ENCODE measurements at places on chromosomes 2 and 18.

DNA sequence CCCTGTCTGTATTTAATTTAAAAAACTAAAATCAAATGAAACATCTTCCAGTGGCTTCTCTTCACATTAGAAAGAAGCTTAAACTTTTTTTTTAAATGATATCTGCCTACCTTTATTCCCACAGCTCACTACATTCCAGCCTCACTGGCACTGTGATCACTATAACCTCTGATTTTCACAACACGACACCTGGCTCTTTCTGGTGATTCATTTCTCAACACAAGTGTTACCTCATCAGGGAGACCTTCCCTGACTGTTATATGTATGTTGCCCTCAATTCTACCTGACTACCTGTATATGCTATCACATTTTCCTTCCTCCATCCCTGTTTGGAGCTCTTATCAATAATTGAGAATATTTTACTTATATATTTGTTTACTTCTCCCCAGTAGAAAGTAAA is 76.6 kb downstream of the BAZ2B start:
- DNase-seq = no peak

DNA sequence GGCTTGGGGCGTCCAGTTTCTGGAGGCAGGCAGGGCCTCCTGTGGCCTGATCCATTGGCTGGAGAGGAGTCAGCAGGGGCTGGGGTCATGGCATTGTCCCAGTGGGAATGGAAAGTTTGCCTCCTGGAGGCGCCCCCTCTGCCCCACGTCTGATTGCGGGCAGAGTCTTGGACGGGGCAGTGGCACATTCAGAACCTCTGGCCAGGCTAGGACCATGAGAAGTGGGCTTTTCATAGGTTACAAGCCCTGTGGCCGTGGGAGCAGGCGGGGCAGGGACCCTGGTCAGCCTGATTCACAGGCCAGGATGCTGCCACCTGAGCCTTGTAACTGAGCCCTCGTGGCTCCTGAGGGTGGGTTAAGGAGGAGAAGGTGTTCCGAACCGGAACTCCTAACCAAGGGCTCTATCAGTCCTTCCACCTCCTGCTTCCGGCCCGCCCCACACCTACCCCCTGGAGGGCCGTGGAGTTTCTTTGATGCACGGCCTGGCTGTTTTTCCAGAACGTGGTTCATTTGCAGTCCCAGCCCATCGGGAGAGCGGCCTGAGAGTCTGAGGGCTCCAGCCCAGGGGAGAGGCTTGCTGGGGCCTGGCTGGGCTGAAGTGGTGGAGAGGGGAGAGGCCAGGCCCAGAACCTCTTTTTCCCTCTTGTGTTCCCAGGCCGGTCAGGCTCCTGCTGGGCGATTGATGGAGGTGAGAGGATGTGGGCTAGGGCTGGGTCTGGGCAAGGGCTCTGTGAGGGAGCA is 43.9 kb upstream of the PLB1 start:
- DNase-seq = no peak

- no peak for DNase-seq
These were observed 376.5 kb downstream of the TMEM182 start for GRCh38 chr2:103138123-103138901.

DNA sequence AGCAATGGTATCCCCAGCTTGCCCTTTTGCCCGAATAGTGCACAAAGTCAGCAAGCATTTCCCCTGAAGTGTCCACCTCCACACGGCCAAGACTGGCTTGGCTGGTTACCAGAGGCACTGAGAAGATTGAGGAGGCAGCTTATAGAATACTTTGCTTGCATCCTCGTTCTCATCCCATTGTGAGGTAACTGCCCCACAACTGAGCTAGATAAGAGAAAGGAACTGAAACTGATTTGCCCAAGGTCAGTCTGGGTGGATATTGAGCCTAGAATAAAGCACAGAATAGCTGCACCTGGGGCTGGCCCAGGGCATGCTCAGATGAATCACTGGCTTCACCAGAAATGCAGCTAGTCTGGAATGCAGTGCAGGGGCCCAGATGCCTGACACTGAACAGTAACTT is 32.7 kb upstream of the MAP4K3 start:
- DNase-seq = no peak

GRCh38 chr2:158042245-158042644 is 59.4 kb upstream of the UPP2 start:
- DNase-seq = no peak

DNA sequence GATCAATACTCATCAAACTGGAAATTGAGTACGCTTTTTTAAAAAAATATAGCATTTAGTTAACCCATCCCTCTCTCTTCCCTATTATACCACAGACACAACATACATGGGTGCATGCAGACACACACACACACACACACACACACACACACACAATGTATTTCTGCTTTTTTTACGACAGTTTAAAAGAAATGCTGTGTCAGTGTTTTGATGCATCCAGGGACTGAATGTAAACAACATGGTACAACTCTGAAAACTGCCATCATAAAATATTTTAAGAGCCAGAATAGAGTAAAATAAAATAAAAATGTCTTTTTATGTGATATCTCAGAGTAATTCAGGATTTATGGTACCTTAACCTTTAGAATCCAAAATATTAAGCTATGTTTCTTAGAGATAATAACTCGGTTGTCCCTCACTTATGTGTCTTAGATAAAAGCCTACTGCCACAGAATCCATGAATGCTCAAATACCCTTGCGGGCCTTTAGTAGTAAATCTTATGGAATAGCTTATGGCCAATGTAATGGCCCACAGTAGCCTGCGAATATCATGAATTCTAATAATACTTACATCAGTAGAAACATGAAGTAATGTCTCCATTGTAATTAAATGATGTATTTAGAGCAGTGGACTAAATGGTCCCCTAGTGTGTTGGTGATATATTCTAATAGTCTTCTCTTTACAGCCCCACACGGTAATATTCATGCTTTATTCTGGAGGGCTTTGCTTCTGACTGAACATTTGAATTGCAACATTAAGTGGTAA is 251.6 kb upstream of the FIGN start:
- DNase-seq = no peak

DNA sequence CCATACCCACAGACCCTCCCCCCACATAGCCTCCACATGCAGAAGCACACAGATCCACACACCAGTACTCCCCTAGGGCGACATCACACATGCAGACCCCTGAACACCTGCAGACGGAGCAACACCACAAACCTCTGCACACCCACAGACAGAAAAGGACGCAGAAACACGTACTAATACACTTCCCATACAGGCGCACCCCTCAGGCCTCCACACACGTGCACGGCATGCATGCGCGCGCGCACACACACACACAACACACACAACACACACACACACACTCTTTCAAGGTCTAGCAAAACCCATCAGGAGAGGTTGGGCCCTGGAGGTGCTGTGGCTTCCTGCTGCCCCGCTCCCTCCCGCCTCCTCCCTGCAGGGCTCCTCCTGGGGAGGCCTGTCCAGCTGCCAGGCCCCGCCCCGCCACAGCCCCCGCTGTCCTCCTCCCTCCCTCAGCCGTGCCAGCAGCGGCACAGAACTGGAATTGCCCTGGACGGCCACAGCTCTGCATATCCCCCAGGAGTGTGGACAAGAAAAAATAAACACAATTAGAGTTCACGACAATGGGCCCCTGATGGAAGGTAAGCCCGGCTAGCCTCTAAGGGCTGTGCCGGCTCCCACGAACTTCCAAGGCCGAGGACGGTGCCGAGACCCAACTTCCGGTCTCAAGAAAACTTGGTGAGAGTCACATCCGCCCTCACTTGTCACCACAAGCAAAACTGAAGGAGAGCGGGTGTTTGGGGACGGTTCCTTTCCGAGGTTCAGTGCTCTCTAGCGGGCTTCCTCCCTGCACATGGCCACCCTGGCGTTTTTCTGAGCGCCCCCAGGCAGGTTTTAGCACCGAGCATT is 6.8 kb downstream of the ZFP36L2 start:
- DNase-seq = peak; percentile 49

- DNase-seq = no peak
These were observed 10.3 kb downstream of the PECR start for GRCh38 chr2:216071111-216071851.

DNA sequence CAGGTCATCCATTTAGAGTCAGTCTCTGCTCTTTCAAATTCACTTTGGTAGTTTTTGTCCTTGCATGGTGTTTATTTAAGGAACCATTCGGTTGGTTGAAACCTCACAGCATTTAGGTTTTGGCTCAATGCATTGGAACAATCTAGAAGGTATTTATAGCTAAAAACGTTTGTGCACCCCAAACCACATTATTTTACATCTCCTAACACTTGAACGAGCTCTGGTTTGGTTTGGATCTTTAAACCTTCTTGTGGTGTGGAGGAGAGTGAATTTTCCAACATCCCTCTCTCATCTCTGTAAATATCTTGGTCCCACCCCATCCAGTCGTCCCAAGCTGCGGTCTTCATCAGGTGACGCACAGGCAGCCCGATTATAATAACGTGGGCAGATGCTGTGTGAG is 287.9 kb downstream of the LPIN1 start:
- no peak for DNase-seq

DNA sequence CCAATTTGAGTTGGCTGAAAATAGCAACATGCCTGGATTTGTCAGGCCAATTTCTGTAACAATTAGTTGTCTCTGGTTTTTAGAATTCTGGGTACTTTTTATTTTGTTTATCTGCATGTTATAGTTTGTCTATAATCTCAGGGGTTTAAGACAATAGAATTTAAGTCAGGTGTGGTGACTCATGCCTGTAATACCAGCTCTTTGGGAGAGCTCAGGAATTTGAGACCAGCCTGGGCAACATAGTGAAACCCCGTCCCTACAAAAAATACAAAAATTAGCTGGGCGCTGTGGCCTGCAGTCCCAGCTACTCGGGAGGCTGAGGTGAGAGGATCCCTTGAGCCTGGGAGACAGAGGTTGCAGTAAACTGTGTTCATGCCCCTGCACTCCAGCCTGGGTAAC is 114.4 kb upstream of the GLS start:
- no peak for DNase-seq

- DNase-seq = no peak
These were observed 98.2 kb downstream of the TANC1 start for GRCh38 chr2:159066541-159067156.

- DNase-seq = no peak
These were observed 28.0 kb downstream of the DNER start for GRCh38 chr2:229686122-229686919.

DNA sequence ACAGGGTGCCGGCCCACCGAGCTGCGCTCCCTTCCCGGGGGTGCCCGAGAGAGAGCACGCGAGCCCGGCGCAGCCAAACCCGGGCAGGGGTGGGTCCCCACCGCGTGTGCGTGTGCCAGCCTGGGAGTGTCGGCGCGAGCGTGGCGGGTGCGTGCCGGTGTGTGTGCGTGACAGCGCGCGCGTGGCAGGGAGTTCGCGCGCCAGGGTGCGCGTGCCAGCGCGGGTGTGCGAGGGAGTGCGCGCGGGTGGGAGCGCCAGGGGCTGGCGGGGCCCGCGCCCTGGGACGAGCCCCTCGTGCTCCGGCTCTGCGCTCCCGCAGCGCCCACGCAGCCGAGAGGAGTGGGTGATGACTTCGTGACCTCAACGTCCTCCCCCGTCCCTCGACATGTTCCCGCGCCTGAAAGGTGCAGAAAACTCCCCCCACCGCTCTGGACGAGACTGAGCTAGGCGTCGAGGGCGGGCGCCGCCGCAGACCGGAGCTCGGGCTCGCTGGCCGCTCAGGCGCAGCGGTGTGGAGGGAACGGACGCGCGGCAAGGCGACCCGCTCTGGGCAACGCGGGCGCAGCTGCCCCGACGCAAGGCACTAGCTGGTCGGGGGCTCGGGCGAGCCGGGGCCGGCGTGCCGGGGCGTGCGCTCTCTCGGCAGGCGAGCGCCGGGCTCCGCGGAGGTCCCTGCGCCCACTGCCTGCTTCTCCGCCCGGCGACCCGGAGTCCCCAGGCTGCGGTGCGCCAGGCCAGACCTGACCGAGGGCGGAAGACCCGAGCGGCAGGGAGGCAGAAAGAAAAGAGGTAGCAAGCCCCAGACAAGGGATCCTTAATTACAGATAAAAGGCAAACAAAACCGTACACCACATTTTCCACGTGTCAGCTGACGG is 582.8 kb downstream of the ZEB2 start:
- peak; percentile 5 for DNase-seq

GRCh38 chr2:132651115-132652045 is 18.6 kb downstream of the LYPD1 start:
- DNase-seq = no peak

- DNase-seq = no peak
These were observed 481.8 kb downstream of the DLGAP1 start for GRCh38 chr18:3973191-3973850.

DNA sequence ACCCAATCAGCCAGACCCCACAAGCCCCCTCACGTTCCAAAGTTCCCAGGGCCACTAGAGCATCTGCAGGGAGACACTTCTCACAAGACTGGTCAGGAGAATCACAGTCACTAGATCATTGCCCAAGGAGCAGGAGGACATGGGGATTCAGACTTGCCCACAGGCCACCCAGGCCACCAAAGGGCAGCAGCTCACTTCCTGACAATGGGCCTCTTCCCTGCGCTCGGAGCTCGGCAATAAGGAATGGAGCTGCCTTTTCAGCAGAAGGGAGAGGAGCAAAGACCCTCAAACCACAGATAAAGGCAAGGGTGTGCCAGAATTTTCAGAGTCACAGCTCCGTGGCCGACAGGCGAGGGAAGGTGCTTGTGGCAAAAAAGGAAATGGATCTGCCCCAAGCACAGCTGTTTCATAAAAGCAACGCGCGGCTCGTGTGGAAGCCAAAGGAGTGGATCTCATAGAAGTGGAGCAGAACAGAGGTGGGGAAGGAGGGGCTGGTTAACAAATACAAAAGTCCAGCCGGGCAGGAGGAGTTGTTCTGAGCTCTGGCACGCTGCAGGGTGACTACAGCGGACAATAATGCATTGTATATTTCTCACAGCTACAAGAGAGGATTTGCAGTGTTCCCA is 72.1 kb downstream of the EDAR start:
- DNase-seq = no peak

- DNase-seq = no peak
These were observed 73.0 kb upstream of the LGALSL start for GRCh38 chr2:64380853-64381527.

GRCh38 chr2:16736633-16737032 is 71.0 kb upstream of the CYRIA start:
- no peak for DNase-seq

DNA sequence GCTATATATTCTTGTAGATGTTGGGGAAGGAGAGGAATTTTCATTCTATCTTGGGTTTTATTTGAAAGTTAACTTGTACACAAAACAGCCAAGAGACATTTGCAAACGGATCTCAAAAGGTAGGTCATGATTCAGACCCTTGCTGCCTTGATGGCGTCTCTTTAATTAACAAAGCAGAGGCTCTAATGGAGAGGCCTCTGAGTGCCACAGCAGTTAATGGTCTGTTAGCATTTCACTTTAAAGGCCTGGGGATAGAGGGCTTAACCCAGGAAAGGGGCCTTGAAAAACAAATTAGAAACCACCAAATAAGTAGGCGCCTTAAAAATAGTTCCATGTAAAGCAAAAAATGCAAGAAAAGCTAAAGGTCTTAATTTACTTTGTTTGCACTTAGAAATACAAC is 836.9 kb upstream of the CELF4 start:
- DNase-seq = no peak

- DNase-seq = no peak
These were observed 8.6 kb upstream of the TMEM37 start for GRCh38 chr2:119423108-119423444.
